ENCODE measurements at places on chromosomes 6 and 20.

DNA sequence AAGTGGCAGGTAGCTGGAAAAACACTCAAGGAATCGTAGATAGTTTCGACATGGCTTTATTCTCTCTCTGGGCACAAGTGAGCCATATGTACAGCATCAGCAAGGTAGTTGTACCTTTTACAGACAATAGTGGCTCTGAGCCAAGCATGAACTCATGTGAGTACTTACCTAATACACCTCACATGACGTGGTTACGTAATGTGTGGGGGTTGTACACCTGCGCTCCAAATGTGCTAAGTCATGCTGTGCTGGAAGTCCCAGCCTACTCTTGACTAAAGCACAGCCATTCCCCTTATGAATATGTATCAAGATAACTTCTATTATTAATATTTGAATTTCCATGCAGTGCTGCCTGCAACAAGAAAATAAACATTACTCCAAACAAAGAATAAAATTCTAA, 78.8 kb upstream of the HMGN3 start:
- no peak for DNase-seq

GRCh38 chr6:52617087-52617486, 40.2 kb upstream of the TRAM2 start:
- DNase-seq: no peak

DNA sequence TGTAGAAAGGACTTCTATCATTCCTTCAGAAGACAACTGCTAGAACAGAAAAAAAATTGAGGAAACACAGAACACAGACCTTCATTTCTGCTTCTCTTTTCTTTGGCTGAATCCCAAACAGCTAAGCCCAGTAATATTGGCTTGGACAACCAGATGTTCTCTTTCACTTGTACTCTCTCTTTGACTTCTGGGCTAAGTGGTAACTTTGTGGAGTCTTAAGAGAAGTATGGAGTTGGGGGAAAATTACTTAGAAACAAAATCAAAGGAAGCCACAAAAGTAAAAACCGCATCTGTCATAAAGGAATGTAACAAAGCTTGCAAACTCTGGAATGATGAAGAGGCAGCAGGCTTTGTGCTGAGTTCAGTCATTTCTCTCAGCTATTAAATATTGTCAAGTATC, 587.5 kb downstream of the CBLN4 start:
- DNase-seq: no peak

- DNase-seq: no peak
Observed at GRCh38 chr20:11296221-11296620, 621.5 kb upstream of the BTBD3 start.
